ENCODE measurements at places on chromosomes 4 and X.

DNA sequence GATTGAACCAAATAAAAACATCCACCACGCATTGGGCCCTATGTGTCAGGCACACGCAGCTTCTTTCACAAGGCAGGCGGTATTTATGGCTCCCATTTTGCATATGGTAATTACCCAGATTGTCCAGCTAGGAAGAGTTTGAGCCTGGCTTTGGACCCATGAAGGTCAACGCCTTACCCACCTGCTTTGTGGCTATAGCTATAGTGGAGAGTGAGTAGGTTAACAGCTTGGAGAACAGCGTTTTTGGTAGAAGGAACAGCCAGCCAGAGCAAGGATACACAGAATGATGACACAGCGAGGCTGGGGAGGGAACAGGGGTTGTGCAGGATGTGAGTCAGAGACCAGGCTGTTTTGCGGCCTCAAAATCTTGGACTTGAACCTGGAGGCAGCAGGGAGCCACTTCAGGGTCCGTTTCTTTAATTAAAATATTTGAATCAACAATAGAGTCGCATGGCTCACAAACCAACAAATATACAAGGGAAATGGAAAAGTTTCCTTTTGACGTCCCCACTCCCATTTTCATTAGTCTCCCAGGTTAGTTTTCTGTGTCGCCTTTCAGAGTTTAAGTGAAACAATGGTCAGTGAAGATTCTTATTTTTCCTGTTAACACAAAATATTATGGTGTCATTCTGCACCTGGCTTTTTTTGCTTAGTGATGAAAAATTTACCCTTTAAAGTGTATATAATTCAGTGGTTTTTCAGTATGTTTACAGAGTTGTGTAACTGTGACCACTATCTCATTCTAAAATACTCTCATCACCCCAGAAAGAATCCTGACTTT, 118.2 kb upstream of the STX18 start:
- DNase-seq, result no peak

DNA sequence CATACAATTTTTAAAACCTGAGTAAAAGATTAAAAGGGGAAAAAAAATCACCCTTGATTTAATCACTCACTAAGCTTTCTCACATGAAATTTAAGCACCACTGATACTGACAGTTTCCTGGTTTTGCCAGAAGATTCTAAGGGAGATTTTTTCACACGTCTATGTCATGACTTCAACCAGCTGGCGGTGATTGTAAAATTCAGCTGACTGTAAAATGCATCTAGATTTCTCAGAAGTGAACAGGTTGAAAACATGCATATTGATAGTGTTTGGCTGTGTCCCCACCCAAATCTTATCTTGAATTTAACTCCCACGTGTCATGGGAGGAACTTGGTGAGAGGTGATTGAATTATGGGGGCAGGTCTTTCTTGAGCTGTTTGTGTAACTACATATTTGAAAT, 566.8 kb downstream of the PCDH18 start:
- no peak for DNase-seq

- no peak for DNase-seq
Observed at GRCh38 chr4:41530741-41531140, 7.2 kb upstream of the LIMCH1 start.

DNA sequence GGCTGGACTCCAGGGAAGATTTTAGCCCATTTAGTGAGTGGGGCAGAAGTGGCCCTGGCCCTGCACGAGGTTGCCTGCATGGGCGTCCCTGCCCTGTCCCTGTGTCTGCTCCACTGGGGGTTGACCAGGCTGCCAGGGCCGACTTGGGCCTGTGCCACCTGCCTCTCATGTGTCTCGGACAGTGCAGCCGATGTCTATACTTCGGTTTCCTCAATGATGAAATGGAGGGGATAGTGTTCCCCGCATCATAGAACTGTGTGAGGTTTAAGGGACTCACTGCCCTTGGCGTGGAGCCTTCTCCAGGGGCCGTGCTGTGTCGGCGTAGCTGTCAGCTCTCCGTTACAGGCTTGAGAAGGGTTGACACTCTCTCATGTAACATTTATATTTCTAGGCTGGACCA, 27.0 kb upstream of the MSANTD1 start:
- no peak for DNase-seq

DNA sequence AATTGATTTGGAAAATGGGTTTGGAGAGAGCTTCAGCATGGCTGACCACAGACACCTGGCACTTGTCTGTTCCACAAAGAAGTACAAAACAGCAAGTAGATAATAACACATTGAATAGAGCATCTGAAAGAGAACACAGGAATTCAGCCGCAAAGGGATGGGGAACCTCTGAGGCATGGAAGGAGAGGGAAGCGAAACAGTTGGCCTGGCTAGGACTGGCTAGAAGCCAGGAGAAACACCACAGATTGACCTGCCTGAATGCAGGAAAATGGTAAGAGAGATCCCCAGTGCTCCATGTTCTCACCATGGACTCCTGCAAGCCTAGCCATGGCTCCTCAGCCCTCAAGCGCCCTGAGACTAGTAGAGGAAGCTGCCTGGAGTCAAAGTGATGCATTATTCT, 169.7 kb upstream of the SH3RF1 start:
- no peak for DNase-seq

GRCh38 chr4:67437974-67438713, 107.2 kb downstream of the CENPC start:
- DNase-seq, result no peak

DNA sequence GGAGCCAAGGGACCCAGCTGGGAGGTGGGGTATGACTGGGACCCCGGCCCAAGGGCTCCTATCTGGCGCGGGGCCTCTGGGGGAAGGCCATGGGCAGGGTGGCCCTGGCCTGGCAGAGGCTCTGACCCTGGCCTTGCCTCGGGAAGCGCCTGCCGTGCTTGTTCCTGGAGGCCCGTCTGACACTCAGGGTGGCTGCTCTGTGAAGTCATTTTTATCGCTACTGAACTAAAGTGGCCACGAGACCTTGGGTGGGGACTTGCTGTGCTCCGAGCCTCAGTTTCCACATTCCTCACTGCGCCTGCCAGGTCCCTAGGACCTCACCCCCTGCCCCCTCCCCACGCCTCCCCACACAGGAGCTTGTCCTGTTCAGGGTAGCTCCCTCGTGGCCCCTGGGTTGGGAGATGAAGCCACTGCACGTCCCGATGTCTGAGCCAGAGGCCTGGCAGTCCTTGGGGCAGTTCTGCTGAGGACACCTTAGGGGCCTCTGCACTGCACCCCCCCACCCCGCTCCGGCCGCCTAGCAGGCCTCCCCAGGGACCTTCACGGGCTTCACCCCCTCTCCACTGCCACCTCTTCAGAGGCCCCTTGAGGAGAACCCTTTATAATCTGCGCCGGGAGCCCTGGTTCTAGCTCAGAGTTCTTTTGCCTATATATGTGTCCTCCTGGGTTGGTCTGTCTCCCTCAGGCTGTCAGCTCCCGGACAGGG, 639 bp upstream of the SORCS2 start:
- no peak for DNase-seq

DNA sequence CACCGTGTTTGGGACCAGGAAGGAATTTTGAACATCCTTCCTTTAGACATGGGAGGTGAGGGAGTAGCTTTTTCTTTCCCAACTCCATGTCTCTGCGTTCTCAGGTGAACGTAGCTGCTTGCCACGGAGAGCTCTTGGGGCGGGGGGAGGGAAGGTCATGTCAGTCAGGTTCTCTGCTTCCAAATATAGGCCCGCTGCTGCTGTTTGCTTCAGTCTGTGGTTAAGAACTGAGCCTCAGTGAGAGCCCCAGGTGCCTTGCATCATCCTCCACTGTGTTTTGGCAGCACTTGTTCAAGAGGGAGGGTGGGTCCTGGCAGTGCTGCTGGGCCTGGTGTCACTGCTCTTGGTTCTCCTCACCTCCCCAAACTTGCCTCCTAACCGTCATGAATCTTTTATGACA, 46.5 kb downstream of the HADH start:
- DNase-seq, result no peak

DNA sequence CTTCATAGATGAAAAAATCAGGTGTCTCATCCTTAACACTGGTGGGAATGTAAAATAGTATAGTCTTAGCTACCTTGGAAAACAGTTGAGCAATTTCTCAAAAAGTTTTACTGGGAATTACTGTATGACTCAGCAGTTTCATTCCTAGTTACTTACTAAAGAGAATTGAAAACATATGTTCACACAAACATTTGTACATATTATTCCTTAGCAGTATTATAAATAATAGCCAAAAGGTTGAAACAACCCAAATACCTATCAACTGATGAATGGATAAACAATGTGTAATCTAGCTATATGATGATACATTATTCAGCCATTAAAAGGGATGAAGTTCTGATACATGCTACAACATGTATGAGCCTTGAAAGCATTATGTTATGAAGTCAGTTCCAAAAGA, 41.7 kb downstream of the RBM46 start:
- no peak for DNase-seq

- DNase-seq, result no peak
Observed at GRCh38 chr4:75895744-75896314, 6.4 kb downstream of the PPEF2 start.

- no peak for DNase-seq
Observed at GRCh38 chr4:98399915-98400314, 138.7 kb downstream of the RAP1GDS1 start.

- DNase-seq, result no peak
Observed at GRCh38 chr4:51820443-51821234, 22.3 kb upstream of the DCUN1D4 start.

- no peak for DNase-seq
Observed at GRCh38 chrX:110216027-110216426, 101.9 kb downstream of the AMMECR1 start.

- no peak for DNase-seq
Observed at GRCh38 chr4:126251169-126251568, 936.4 kb downstream of the FAT4 start.

DNA sequence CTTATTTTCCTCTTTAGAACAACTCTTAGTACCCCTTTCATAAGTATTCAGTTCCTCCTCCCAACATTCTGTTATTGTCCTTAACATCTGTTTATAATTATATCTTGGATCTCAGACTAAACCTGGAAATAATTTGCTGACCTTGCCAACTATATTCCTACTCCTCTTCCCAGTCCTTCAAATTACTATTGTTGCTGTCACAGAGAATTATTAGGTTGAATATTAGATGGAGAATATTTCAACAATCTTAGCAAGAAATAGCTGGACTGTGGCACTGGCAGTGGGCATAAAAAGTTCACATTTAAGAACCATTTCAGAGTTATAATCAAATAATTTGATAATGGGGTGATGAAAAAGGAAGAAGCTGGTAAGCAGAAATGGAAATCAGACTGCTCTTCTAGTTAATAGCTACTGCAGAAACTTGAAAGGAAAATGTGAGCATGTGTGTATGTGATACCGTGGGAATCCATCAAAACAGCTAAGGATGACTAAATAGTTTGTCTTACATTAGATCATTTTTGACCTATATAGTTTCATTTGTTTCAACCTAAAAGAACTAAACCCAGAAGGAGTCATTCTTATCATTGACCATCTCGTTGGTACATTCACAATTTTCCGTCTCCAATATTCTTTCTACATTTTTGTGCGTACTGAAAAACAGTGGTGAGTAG, 43.3 kb upstream of the PRDM8 start:
- no peak for DNase-seq

DNA sequence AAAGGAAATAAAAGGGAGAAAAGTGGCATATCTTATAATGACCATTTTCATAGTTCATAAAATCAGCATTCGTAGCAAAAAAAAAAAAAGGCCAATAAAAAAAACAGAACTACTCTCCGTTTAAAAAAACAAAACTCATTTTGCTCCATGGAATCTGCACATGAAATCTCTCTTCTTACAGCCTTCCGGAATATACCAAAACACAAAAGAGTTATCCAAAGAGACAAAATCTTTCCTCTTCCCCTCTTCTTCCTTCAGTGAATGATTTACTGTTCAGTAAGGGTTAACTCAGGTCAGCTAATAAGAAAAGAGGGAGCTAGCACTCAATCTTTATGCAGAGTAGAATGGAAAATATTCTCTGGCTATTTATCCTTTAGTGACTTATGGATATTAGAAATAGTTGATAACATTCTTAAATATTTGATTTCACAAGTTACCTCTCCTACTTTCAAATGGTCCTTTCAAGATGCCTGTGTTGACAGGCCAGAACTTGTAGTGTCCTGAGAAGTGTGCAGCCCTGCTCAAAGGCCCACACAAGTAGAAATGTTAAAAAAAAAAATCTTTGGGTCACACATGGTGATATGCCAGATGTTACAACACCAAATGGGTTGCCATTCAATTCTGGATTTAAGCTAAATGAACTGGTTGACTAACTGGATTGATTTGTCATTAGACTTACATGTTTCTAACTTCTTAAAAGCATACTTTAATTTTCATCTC, 42.1 kb downstream of the PDGFC start:
- no peak for DNase-seq

GRCh38 chr4:2451821-2452785, 16.8 kb upstream of the RNF4 start:
- no peak for DNase-seq

GRCh38 chrX:104255465-104255864, 732 bp upstream of the ESX1 start:
- no peak for DNase-seq
